Endothelial cell of umbilical vein (primary cell): ENCODE measurements at places on chromosomes 1 and 21. TPM values are rescaled to one million over a fixed set of nuclear protein-coding genes. Genes with fewer than 3 reads are reported as not detected.

- no peaks in the 10 kb centered on the region for H3K4me1 ChIP-seq
- H3K36me3 ChIP-seq, result no peaks in the 10 kb centered on the region
- H3K27ac ChIP-seq, result no peak overlapping the region
- H3K4me3 ChIP-seq, result no peak overlapping the region
- no peak for DNase-seq
- no peaks in the 10 kb centered on the region for H3K27me3 ChIP-seq
Measured at GRCh38 chr1:9700340-9700739, 48.8 kb downstream of the PIK3CD start.

DNA sequence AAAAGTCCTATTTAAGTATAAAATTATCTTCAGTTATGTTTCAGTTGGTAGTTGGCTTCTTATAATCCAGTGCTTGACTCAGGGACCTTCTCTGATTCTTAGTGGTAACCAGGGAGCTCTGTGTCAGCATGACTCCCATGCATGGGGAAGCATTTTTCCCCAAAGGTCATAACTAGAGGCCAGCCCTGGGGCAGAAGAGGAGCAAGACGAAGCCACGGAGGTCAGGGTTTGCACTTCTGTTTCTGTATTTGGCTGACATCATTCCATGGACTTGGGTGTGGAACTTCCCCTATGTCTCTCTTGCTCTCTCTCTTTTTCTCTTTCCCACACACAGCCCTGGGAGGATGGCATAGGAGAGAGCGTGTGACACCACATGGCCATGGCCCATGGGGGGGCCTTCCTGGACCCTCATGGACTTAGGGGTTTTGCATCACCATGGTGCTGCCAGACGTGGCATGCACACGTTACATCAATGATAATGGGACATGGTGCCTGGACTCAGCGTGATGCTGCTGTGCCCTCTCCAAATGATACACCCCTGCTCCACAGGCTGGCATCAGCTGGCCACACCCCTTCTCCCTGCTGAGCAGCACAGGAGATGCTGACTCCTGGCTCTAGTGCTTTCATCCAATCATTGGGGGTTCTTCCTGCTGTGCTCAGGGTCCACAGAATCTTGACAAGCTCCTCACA, 260.5 kb downstream of the KCNJ6 start:
- no peak overlapping the region for H3K27ac ChIP-seq
- no peaks in the 10 kb centered on the region for H3K27me3 ChIP-seq
- no peak overlapping the region for H3K4me3 ChIP-seq
- no peak for DNase-seq
- H3K4me1 ChIP-seq, result peaks cover 27% of the 10 kb centered on the region

DNA sequence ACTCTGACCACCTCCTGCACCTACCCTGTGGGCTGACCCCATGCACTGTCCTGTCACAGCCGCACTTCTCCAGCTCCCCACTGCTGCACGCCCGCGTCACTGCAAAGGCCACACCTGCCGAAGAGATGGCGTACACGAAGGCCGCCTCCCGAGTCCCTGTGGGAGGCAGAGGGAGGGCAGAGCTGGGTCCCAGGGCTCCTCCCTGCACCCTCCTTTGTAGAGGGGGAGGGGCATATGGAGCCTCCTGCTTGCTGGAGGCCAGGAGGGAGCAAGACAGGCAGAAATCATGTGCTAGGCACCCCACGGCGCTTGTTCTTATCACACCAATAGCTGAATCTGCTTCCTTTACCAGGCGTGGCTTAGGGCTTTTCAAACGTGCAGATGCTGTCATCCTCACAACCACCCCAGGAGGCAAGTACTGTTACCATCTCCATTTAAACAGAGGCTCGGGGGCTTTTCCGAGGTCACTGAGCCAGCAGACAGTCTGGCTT, 21.4 kb downstream of the WNT4 start:
- H3K4me3 ChIP-seq, result no peak overlapping the region
- H3K4me1 ChIP-seq, result no peaks in the 10 kb centered on the region
- no peak overlapping the region for H3K27ac ChIP-seq
- DNase-seq, result no peak
- H3K36me3 ChIP-seq, result no peaks in the 10 kb centered on the region
- no peaks in the 10 kb centered on the region for H3K27me3 ChIP-seq

The TIAM1 gene
- 0.10 and 0.21 TPM in 2 replicates for polyA plus RNA-seq

The CAPZB gene
- 145 and 196 TPM in 2 replicates for polyA plus RNA-seq

DNA sequence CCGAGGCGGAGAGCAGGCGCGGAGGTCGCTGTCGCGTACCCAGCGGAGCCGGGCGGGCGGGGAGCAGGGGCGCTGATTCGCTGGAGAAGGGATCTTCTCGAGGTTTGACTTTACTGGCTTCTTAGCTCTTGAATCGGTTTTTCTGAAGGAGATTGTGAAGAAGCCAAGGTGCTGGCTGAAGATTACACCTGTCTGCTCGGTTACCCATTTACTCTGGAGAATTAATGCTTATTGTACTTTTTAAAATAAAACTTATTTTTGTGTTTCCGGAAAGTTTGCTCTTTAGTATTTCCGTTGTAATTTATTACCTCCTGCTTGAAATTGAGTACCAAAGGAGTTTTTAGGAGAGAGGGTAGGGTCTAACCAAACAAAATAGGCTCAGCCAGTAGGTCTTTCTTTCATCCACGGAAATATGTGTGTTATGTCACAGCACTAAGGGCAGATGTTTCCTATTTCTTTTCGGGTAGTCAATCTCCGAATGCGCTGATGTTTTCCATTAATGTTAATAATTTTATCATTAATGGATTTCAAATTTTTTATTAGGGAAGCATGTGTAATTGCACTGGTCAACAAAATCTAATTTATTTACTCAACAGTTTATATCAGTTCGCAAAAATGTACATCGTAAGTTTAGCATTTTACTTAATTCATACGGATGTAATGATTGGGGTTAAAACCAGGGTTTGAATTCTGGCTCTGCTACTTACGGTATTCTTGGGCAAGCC, 510 bp upstream of the GNG5 start:
- H3K27ac ChIP-seq, result peak overlapping the region; percentile 91
- H3K36me3 ChIP-seq, result no peaks in the 10 kb centered on the region
- no peak for DNase-seq
- H3K27me3 ChIP-seq, result no peaks in the 10 kb centered on the region
- peak overlapping the region; percentile 89 for H3K4me3 ChIP-seq

GRCh38 chr1:158285756-158286241, 3.9 kb upstream of the CD1C start:
- H3K4me1 ChIP-seq, result no peaks in the 10 kb centered on the region
- no peak overlapping the region for H3K4me3 ChIP-seq
- H3K27me3 ChIP-seq, result no peaks in the 10 kb centered on the region
- H3K36me3 ChIP-seq, result no peaks in the 10 kb centered on the region
- DNase-seq, result peak; percentile 2

The PATJ gene
- polyA plus RNA-seq, result 0.57 and 1.1 TPM in 2 replicates

The ZNF695 gene
- 1.6 and 2.0 TPM in 2 replicates for polyA plus RNA-seq

The OR2T2 gene
- polyA plus RNA-seq, result not detected in 2 replicates

DNA sequence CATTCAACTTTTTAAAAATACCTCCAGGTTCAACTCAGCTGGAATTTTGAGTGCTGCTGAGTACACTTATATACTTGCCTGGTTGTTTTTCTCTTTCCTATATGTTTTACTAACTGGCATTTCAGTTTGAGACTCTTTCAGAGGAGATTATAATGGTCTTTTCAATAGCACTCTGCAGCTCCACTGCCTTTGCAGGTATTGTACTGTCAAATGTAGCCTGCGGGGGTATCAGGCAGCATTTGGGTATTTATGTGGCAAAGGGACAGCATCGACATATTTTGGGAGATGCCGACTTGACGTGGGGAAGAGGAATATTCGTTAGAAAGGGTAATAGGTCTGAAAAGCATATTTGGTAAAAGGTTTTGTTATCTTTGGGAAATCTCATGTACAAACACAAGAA, 11.1 kb upstream of the TGFBR3 start:
- DNase-seq, result no peak
- H3K4me3 ChIP-seq, result no peak overlapping the region
- H3K27ac ChIP-seq, result no peak overlapping the region
- H3K27me3 ChIP-seq, result no peaks in the 10 kb centered on the region

DNA sequence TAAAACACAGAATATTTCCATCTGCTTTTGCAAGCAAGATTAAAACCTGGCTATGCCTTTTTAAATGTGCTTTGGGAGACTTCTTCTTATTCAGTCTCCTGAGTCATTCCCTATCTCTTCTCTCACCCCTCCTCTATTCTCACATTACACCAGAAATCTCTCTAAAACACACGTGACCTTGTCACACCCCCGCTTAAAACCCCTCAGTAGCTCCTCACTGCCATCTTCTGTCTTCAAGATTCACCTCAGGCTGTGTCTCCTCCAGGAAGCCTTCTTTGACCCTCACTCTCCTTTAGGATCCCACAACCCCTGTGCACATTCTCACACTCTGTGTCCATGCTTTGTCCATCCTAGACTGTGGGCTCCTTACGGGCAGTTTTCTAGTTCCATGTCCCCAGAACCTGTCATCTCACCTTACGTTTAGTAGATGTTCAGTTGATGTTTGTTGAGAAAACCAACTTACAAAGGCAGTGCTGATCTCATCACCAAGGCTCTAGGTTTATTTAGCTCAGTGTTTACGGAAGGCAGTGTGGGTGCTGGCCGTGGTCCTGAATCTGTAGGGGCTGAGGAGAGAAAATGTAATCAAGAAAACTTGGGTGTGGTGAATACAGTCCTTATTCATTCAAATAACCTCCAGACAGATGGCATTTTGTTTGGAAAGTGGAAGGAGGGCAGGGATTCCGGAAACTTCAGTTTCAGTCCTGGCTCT, 143.5 kb downstream of the DMRTA2 start:
- H3K4me3 ChIP-seq, result no peak overlapping the region
- H3K4me1 ChIP-seq, result no peaks in the 10 kb centered on the region
- H3K36me3 ChIP-seq, result no peaks in the 10 kb centered on the region
- peak; percentile 2 for DNase-seq
- no peaks in the 10 kb centered on the region for H3K27me3 ChIP-seq

DNA sequence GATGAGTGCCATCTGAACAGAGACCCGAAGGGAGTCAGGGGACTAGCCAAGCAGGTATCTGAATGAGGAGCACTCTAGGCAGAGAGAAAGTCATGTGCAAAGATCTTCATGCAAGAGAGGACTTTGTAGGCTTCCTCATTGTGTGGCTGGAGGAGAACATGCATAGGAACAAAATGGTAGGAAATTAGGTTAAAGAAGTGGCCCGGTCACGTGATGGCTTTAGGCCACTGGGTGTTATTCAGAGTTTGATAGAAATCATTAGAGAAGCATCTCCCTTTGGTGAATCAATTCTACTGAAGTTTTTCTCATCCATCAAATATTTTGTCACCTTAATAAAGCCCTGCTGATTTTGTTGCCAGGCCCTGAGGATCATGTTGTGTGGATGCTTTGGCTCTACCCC, 45.8 kb upstream of the KCTD3 start:
- DNase-seq, result no peak
- no peaks in the 10 kb centered on the region for H3K36me3 ChIP-seq
- H3K4me1 ChIP-seq, result no peaks in the 10 kb centered on the region
- no peak overlapping the region for H3K4me3 ChIP-seq
- no peaks in the 10 kb centered on the region for H3K27me3 ChIP-seq
- H3K27ac ChIP-seq, result no peak overlapping the region

DNA sequence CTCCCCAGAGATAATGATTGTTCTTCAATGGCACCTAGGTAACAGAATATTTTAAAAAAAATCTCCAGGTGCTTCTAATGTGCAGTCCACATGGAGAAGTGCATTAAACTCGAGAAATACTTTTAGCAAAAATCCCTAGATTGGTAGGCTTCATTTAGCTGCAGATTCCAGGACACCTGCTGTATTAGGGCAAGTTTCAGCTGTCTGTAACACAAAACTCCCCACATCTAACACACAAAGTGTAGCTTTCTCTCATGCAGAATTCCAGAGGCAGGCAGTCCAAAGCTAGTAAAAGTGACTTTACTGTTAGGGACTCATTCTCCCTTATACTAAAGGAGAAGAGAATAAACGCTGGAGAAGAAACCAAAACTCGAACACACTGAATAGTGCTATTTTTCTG, 1414.3 kb upstream of the B3GALT2 start:
- H3K4me3 ChIP-seq, result no peak overlapping the region
- no peaks in the 10 kb centered on the region for H3K36me3 ChIP-seq
- no peaks in the 10 kb centered on the region for H3K27me3 ChIP-seq
